ENCODE measurements at places on chromosomes 5 and 9.

DNA sequence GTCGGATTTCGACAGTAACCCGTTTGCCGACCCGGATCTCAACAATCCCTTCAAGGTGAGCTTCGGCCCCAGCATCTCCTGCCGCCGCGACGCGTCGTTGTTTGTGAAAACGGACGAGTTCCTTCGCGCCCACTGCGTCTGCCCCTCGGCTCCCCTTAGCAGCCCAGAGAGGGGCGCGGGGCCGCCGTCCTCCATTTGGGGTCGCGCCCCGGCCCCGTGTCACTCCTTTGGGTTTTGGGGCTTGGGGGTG, 182 bp downstream of the SCAMP1 start:
- no peak for DNase-seq

GRCh38 chr5:139199321-139199720, 1.2 kb upstream of the SIL1 start:
- no peak for DNase-seq

DNA sequence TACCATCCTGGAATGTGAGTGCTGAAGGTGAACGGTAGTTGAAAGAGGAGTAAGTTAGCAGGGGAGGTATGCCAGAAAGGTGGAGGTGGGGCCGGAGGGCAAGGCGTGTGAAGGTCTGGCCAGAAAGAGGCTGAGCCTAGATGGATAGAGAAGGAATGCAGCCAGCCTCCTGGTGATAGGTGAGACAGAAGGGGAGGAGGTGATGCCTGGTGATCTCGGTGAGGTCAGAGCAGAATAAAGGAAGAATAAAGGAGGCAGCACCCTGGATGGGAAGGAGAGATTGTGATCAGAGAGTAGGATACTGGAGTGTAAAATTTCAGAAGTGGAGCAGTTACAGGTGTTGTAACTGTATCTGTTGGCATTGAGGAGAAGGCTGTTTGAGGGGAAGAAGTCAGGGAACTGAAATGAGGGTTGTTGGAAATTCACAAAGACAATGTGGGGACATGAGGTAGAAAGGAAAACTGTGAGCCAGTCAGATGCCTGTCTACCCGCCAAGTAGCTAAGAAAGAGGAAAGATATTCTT, 2.0 kb downstream of the GNG10 start:
- no peak for DNase-seq

DNA sequence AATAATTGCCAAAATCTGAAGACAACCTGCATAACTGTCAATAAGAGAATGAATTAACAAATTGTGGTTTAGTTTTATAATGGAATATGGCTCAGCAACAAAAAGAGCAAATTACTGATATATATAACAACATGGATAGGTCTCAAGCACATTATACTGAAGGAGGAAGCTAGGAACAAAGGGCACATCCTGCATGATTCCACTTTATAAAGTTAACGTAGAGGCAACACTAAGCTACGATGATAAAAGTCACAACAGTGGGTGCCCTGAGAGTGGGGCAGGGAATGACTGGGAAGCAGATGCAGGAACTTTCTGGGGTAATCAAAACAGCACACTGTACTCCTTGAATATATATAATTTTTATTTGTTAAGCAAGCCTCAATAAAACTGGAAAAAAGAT, 165.2 kb downstream of the RMI1 start:
- no peak for DNase-seq

DNA sequence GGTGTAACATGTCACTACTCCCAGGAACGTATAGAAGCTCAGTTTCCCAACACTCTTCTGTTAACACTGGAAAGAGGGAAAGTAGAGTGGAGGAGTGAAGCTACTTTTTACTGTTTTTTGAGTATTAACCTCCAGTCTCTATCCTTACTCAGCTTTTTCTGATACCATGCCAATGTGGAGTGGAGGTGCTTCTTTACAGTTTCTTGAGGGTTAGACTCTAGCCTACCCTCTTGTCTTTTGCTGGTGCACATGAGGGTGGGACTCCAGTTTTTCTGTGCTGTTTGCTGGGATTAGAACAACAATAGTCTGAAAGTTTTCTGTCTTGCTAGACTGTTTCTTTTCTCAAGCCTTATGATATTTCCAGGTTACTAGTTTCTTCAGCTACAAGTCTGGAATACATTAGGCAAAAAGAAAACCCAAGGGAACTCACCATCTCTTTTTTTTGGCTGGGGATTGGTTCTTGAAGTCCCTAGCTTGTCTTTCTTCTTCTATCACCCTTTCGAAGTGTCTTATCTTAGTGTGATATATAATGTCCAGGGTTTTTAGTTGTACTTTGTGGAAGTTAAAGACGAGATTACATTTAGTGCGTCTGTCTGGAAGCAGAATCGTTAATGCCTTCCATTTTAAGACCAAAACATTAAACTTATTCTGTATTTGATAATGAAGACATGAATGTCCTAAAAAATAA, 35.9 kb downstream of the PRR16 start:
- no peak for DNase-seq

- no peak for DNase-seq
These were observed 23.5 kb downstream of the ODF2 start for GRCh38 chr9:128479262-128479661.

GRCh38 chr5:74051076-74051475, 425.1 kb downstream of the ARHGEF28 start:
- no peak for DNase-seq

DNA sequence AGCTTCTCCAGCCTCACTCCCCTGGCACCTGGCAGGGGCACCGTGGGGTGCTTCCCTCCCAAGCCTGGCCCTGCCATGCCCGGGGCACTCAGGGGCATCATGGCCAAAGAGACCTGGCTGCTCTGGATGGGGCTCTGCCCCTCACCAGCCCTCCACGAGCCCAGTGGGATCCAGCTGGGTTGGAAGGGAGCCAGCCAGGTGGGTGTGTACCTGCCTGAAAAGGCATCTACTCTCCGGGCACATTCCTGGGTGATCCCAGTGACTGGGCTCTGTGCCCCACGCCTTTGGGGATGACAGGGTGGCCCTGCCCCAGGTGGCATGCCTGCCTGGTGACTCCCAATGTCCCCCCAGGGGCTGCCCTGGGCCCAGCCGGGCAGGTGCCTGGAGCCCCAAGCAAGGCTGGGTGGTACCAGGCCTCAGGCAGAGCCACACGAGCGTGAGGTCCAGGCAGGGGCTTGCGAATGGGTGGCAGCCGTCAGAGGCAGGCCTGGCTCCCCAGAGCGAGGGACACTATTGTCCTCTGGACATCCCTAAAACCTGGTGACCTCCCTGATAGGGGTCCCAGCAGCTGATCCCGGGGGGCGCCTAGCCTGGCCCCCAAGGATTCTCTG, 777 bp downstream of the GPSM1 start:
- no peak for DNase-seq

DNA sequence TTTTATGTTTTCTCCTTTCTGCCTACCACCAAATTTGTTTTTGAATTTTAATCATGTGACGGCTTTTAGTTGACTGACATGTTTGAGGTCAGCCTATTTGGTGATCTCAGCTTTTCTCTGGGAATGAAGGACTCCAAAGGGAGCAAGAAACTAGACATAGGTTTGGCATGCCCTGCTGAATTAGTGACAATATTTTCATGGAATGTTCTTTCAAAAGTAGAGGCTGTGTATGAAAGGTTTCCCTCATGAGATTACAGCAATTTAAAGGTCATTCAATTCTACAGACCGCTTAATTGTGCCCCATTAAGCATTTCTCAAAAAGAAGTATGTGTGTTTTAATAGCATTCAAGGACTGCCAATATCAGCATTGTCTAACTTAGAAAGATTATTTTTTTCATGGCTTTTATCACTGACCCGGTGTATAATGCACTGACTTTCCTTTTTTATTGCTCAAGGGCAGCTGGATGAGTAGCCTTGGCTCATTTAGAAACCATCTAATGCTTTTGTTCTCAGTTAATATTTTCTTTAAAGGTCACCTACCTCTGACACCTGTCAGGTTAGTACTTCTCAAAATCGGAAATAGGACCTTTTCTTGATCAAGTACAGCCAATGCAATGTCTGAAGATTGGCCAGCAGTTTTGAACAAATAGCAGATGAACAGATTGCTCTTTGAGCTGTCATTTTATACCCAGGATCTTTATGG, 8.1 kb upstream of the MLLT3 start:
- no peak for DNase-seq

DNA sequence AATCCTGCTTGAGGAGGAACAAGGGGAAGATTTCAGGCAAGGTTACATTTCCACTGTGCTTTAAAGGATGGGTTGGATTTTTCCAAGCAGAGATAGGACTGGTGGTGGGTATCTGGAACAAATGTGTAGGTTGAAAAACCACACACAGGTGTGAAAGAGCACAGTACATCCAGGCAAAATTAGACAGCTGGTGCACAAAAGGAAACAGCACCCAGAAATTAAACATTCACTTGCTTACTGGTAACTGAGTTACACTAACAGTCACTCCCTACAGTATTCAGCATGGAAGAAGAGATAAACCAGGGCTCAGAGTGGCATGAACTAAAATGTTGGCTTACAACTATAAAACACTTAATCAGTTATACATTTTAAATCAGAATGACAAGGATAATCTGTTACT, 81.5 kb upstream of the RASEF start:
- no peak for DNase-seq

DNA sequence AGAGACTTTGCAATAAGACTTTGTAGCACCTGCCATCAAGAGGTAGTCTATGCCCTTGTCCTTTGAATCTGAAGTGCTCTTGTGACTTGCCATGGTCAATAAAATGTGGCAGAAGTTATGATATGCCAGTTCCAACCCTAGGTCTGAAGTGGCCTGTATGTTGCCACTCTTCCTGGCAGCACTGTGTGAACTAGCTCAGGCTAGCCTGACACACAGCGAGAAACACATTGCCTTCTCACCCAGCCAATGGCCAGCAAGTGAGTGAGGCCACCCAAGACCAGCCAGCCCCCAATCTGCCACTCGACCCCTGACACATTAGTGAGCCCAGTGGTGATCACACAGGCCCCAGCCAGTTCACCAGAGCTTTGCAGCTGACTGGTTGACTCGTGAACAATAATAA, 52.7 kb upstream of the OSMR start:
- DNase-seq, result no peak

DNA sequence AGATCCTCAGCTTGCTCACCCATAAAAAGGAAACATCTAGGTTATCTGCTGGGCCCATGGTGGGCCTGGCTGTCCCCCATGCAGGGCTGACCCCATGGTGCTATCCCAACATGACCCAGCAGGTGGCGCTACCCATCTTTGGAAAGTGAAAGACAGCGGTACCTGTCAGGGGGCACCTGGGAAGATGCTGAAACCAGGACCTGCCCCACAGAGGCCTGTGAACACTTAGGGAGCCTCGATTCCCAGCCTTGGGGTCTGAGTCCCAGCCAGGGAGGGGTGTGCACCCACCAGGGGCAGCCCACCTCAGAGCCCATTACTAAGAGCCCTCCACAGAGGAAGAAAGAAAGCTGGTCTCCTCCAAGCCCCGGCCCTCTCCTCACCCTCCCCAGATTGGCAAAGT, 46.6 kb upstream of the IPPK start:
- no peak for DNase-seq

DNA sequence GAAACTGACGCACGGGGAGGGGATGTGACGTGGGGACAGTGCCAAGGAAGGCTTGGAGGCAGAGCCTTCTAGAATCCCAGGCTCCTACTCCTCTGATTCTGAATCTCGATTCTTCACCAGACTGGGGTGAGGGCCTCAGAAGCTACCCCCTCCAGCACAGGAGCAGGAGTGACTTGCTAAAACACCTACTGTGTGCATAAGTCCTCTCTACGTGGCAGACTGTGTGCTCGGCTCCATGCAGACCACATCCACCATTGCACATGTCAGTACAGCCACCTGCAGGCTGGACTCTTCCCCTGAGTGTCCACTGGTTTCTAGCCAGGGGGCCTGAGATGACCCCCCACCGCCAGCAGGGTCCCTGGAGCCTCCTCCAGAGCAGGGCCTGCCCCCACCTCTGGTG, 71.2 kb upstream of the SARDH start:
- no peak for DNase-seq

GRCh38 chr5:157718519-157718918, 12.7 kb upstream of the THG1L start:
- DNase-seq, result peak; percentile 88

DNA sequence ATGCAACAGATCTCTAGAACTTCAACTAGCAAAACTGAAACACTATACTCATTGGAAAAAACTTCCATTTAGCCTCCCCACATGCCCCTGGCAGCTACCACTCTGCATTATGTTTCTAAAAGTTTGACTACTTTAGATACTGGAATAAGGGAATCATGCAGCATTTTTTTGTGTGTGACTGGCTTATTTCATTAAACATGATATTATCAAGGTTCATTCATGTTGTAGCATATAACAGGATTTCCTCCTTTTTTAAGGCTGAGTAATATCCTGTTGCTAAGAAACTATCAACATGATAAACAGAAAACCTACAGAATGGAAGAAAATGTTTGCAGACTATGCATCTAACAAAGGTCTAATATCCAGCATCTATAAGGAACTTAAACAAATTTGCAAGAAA, 597.9 kb downstream of the DMRTA1 start:
- no peak for DNase-seq

GRCh38 chr5:128436749-128437188, 101.3 kb downstream of the FBN2 start:
- DNase-seq, result no peak

DNA sequence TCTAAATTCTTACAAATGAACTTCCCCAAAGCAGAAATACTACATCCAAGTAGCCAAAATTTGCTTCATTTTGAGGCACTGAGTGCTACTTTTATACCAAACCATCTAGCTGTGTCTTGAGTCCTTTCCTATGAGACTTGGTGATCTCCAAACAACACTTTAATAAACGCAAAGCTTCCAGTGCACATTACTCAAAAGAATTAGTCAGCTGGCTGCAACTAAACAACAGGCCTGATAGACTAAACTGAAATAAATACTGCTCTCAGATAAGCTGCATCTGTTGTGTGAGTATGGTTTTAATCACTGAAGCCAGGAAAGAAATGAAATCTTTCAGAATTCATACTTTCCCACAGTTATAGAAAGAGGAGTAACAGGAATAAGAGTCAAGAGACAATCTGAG, 80.3 kb downstream of the VCAN start:
- no peak for DNase-seq

- no peak for DNase-seq
These were observed 126.9 kb downstream of the TTC39B start for GRCh38 chr9:15180124-15180523.

DNA sequence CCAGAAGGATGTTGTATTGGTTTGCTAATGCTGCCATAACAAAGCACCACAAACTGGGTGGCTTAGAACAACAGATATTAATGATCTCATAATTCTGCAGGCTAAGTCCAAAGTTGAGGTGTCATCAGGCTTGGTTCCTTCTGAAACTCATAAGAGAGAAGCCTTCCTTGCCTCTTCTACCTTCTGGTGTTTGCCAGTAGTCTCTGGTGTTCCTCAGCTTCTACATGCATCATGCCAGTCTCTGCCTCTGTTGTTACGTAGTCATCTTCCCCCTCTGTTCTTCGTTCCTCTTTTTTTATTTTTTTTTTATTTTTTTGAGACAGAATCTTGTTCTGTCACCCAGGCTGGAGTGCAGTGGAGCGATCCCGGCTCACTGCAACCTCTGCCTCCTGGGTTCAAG, 61.8 kb downstream of the LRRC70 start:
- DNase-seq, result no peak

- DNase-seq, result no peak
These were observed 4.9 kb upstream of the UGT3A1 start for GRCh38 chr5:35996076-35996475.

Data from brain (organoid and tissue), 16 donors.